GM12891 (cell line): ENCODE measurements at places on chromosomes 13 and 19.

- DNase-seq, result no peak
These were observed 58.1 kb upstream of the MYCBP2 start for GRCh38 chr13:77384999-77385398.

DNA sequence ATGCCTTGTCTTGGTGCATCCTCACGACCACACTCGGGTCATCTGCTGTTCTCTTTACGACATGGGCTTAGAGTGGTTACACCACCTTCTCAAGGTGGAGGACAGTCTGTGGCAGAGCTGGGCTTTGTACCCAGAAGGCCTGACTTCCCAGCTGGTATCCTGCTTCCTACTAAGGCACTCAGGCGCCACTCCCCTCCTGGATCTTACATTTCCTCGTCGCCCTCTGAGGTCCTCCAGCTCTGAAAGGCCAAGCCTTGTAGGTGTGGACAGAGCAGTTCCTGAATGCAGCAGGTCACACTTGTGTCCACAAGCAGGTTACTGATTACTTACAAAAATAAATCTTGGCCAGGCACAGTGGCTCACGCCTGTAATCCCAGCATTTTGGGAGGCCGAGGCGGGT lies 11.9 kb downstream of the SYCE2 start:
- DNase-seq, result no peak

DNA sequence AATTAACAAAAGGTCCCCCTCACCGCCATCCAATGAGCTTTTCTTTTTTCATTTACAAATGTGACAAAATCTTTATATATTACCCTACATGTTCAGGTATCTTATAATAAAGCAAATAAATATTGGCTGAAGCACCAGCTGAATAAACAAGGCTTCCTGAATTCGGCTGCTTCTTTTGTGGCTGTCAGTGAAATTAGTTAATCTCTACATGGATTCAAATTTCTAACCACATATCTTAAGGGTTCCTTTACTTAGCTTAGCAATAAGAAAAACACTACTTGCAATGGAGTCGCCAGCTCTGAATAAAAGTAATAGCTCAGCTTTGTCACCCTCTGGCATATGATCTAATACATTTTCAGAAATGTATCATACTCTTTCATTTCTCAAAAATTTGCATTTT lies 104.3 kb downstream of the CCNA1 start:
- no peak for DNase-seq

DNA sequence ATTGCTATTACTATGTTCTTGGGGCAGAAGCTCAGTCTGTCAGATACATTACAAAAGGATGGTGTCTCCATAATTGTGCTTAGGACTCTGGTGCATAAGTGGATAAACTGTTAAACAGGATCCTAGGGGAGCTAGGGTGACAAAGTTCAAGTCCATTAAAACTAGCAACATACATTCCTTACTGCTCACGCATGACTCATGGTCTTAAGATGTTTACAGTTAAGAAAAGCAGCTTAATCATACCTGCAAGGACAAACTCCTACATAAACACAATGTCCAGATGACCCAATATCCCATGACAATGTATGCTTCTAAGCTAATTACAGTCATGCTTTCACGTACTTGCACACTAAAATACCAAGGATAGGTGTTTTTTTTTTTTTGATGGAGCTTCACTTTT lies 3.5 kb upstream of the ZNF701 start:
- no peak for DNase-seq

DNA sequence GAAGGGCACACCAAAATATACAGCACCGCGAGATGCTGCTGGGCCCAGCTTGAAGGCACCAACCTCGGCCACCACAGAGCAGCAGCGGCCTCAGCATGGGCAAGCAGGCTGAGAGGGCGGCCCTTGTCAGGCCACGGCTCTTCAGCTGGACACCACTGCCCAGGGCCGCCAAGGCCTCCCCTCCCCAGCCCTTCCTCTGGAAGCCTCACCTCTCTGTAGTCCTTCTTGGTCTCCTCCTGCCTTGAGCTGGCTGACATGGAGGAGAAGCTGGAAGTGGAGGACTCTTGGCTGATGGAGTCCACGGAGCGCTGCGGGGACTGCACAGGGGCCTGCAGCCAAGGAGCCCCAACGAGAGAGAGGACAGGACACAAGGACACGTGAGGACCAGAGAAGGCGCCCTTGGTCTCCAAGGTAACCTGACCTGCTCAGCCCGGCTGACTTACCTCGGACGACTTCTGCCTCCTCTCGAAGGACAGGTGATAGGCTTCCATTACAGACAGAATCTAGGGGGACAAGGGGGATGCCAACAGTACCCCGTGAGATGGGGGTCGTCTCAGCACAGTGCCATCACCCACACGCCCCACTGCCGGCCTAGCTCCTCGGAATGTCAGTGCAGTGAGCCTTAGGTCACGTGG lies 38.2 kb downstream of the PDCD5 start:
- DNase-seq, result no peak

GRCh38 chr13:34416971-34417380 lies 525.1 kb upstream of the NBEA start:
- no peak for DNase-seq

DNA sequence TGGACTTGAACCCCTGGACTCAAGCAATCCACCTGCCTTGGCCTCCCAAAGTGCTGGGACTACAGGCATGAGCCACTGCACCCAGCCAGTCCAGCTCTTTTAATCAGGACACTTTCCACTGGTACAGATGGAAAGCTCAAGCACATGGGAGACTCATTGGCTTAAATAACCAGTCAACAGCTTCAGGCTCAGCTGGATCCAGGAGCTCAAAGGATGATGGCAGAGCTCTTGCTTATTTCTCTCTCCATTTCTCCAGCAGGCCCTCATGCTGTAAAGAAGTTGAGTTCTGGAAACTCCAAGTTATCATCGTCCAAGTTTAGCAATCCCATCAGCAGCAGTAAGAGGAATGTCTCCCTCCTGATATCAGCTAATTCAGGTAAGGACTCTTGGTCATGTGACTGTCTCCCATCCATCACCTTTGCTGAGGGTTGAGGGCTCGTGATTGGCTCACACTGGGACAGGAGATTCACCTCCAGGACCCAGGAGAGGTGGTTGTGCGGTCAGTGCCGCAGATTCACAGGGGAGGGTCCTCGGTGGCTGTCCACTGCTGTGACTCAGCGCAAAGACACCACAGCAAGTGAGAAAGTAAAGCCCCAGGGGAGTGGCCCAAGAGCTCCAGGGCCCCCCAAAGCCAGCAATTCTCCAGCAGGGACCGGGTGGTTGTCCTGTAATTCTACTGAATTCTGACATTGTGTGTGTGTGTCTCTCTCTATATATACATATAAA lies 5.1 kb downstream of the CCL25 start:
- no peak for DNase-seq

GRCh38 chr19:32908641-32909190 lies 39.1 kb upstream of the SLC7A9 start:
- DNase-seq, result no peak

DNA sequence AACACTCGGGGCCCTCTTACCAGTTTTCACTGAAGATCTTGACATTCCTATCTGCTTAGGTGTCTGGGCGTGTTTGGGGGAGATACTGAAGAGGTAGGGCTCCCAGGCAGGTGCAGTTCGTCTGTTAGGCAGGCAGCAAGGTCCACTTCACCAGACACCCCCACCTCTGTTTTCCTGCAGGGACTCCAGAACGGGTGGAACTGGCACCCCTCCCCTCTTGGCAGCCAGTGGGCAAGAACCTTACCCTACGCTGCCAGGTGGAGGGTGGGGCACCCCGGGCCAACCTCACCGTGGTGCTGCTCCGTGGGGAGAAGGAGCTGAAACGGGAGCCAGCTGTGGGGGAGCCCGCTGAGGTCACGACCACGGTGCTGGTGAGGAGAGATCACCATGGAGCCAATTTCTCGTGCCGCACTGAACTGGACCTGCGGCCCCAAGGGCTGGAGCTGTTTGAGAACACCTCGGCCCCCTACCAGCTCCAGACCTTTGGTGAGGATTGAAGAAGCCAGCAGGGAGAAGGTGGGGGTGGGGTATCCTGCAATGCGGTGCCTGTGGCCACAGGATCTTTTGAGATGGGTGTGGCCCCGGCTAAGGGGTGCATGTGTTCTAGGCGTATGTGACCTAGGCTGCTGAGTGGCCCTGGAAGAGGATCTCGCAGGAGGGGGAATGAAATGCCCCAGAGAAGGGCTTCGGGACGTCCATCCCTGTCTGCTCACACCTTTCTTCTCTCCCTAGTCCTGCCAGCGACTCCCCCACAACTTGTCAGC lies 3.3 kb upstream of the ICAM4 start:
- DNase-seq, result no peak

DNA sequence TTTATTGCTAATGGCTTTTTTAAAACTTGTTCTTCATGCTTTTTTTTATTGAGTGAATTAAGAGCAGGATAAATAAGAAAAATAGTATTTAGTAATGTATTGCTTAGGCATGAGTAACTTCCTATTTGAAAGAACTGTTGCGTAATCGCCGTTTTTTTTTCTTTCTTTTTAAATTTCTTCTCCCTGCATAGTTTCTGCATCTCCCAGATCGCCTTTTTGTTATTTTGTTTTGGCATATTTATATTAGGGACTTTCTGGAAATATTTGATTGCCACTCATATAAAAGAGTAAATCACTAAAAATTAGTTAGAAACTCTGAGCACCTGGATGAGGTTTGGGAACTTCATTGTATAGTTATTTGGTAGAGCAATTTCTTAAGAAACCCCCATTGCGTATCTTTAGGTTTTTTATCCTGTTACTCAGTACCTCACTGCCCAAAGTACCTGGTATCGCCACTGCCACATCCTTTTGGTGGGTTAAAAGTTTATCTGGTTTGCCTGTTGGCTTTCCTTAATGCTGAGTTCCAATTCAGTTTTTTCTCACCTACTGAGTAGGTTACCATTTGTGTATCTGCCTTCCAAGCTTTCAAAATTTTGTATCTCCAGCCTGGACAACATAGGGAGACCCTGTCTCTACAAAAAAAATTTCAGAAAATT lies 36.2 kb upstream of the LPAR6 start:
- DNase-seq, result no peak

GRCh38 chr13:47845981-47846380 lies 155.1 kb downstream of the SUCLA2 start:
- no peak for DNase-seq

DNA sequence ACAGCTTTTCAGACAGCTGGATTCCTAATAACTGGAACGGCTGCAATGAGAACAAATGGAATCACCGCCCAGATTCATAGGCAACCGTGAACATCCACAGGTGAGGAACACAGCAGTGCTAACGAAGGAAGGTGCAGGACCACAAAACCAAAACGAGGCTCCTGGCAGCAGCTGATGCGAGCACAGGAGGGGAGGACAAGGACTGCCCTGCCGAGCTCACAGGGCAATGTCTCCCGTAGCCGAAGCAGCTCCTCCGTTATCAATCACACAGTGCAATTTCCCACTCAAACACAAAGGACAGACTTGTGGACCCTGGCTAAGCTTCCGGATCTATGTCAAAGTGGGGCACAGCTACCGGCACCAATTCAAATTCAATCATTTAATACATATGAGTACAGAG lies 70.6 kb downstream of the STK24 start:
- DNase-seq, result no peak

- DNase-seq, result no peak
These were observed 109.6 kb downstream of the TEX26 start for GRCh38 chr13:31042049-31042448.

DNA sequence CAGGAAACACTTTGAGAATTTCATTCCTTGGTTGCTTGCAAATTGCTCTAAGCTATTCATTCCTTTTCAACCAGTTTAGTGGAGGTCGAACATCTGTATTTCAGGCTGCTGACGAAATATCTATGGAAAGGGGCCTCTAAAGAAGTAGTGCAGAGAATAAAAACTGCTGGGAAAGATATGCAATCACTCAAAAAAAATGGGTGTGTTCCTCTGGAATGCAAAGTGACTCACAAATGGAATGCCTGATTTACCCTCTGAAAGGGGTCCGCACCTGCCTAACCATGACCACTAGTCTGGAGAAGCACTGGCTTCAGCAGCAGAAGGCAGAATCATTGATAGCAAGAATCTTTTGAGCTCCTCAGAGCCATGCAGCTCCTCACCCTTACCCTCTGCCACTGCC lies 129.4 kb downstream of the PCDH9 start:
- DNase-seq, result no peak

DNA sequence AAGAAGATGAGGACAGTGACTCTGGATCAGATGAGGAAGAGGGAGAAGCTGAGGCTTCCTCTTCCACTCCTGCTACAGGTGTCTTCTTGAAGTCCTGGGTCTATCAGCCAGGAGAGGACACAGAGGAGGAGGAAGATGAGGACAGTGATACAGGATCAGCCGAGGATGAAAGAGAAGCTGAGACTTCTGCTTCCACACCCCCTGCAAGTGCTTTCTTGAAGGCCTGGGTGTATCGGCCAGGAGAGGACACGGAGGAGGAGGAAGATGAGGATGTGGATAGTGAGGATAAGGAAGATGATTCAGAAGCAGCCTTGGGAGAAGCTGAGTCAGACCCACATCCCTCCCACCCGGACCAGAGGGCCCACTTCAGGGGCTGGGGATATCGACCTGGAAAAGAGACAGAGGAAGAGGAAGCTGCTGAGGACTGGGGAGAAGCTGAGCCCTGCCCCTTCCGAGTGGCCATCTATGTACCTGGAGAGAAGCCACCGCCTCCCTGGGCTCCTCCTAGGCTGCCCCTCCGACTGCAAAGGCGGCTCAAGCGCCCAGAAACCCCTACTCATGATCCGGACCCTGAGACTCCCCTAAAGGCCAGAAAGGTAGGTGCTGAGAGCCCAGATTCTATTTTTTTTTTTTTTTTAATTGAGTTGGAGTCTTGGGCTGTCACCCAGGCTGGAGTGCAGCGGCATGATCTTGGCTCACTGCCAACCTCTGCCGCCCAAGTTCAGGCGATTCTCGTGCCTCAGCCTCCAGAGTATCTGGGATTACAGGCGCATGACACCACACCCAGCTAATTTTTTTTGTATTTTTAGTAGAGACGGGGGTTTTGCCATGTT lies 2.3 kb downstream of the PPP1R15A start:
- DNase-seq, result no peak

GRCh38 chr19:14992780-14993179 lies 13.1 kb upstream of the SLC1A6 start:
- no peak for DNase-seq

- DNase-seq, result peak; percentile 50
These were observed 1.1 kb downstream of the ARGLU1 start for GRCh38 chr13:106566641-106567473.

GRCh38 chr19:5035105-5035761 lies 66.3 kb downstream of the KDM4B start:
- DNase-seq, result no peak

DNA sequence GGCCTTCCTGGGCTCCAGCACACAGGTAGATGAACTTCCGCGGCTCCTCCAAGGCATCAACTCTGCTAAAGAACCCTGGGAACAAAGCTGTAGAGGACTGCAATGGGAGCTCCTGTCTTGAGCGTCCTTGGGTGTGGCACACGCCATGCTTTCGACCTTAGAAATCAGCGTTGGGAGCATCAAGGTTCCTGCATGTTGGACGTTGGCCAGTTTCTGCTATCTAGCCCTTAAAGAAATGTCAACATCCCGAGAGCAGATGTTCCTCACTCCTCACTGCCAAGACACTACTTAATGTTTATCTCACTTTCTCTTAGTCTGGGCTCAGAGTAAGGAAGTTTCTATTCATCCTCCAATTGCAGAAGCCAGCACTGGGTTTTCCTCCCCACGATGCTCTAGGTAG lies 70.6 kb upstream of the MEDAG start:
- no peak for DNase-seq
